ENCODE measurements at places on chromosomes 2 and 18.

DNA sequence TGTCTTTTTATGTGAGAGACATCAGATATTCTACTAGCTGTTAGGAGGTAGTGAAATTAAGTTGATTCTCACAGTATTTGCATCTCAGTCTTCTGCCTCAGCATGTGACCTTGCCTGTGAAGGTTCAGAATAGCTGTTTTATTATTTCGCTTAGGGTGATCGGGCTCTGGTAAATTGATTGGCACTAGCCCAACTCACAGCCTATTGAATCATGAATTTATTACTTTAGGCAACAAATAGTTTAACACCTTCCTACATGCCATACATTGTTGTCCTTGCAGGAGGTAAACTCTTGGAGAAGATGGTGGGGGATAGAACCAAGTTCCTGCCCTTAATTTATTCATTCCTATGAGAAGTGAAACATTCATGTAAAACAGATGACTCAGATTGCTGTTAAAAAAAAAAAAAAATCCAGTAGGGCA, 101.9 kb downstream of the GPD2 start:
- no peak for DNase-seq

- DNase-seq, result no peak
These were observed 118.3 kb downstream of the UBR3 start for GRCh38 chr2:169945515-169945914.

- DNase-seq, result no peak
These were observed 28.7 kb upstream of the EML4 start for GRCh38 chr2:42140496-42140895.

GRCh38 chr2:28413152-28413898, 20.7 kb downstream of the FOSL2 start:
- no peak for DNase-seq

DNA sequence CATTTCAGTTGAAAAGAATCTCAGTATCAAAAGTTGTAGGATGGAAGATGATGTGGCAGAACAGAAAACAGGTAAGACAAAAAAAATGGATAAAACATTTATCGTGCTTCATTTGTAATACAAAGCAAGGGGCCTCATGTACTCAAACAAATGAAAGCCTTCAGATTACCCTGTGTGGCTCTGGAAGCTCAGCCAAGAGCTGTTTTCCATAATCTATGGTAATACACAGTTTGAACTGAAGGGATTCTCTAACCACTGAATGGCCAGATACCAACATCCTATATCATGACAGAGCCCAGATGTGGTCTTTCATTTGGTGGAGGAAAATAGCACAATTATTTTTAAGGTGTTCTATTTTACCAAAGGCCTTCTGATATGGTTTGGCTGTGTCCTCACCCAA, 272.1 kb upstream of the RND3 start:
- DNase-seq, result no peak

- no peak for DNase-seq
These were observed 12.6 kb upstream of the RAB1A start for GRCh38 chr2:65142515-65142914.

- no peak for DNase-seq
These were observed 34.7 kb downstream of the GBX2 start for GRCh38 chr2:236133410-236134012.

GRCh38 chr2:136572335-136572734, 193.0 kb upstream of the THSD7B start:
- no peak for DNase-seq

DNA sequence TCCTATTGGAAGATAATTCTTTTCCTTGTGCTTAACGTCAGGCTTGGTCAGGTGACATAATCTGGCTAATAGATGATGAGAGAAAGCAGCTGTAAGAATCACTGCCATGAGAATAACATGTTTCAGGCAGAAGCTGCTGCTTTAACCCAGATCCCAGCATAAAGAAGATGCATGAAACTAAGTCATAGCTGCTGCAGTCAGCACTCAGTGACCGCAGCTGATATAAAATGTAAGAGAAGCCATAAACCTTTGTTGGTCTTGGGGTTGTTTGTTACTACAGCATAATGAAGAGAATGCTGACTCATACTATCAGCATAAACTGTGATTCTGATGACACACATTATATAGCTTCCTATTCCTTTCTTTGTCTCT, 274.3 kb upstream of the TRIB2 start:
- no peak for DNase-seq

- DNase-seq, result no peak
These were observed 84.6 kb downstream of the SMAD7 start for GRCh38 chr18:48866028-48866733.

DNA sequence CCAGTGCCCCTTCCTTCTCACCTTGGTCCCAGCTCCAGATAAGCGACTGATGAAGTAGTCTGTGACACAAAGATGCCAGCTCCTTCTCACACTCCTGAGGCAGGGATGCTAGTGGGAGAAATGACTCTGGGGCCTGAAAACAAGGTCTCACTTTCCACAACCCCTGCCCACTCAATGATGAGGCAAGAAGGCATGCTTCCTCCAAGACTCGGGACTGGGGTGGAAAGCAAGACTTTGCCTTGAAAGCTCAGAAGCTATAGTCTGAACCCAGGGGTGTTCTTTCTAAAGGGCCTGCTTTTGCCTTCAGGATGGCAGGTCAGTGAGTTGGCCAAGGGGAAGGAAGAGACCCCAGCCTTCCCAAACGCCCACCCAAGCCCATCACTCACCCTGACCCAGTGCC, 1.4 kb downstream of the CCDC142 start:
- DNase-seq, result no peak

GRCh38 chr2:208179028-208179609, 10.7 kb downstream of the C2orf80 start:
- no peak for DNase-seq

DNA sequence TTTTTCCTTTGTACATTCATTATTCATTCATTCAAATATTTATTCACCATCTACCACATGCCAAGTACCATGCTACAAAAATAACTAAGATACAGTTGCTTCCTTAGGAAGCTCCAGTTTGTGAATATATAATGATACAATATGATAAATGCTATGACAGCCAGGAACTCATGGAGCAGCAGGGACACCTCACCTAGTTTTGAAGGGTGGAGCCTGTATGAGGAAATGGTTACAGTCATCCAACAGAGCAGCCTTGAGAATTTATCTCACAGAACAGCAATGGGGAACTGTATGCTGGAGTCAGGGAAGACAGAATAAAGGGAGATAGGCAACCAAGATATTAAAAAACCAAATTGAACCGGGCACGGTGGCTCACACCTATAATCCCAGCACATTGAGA, 124.0 kb downstream of the OSBPL1A start:
- no peak for DNase-seq

DNA sequence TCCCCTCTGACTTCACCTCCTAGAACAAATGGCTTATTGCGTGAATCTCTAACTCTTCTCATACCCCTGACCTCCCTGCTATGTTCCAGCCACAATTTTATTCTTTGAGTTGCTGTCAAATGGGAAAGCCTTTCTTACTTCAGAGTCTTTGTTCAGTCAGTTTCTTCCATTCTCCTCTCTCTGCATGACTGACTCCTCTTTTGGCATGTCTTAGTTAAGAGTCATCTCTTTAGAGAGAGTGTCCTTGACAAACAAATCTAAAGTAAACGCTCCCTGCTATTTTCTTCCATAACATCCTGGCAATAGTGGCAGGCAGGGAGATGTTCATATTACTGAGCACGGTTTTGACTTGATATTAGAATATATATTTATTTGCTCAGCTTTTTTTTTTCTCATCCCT, 170.7 kb upstream of the ERBB4 start:
- no peak for DNase-seq
